ENCODE measurements at places on chromosomes 1 and 21.

GRCh38 chr1:78121710-78122109, 75.9 kb downstream of the GIPC2 start:
- no peak for DNase-seq

DNA sequence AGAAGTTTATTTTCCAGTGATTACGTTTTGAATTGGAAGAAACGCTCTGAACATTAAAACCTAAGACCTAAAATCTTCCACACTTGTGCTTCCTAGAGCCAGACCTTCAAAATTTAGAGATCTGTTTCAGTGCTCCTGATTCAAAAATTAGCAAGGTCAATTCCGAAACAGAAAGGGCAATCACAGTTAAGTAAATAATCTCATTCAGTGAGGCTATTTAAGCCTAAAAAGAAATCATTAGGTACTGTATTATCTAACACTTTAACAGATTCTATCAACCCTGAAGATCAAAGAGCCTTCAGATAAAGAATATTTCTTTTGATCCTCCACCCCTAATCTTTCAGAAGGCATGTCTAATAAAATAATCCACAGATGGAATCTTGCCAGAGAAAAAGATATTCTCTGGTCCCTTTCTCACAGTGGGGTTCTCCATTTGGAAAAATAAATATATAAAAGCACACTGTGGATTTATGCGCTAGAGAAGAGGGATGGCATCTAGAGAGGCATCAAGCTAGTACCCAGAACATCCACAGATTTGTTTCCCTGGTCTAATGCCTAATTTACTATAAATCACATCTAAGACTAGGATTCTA, 54.4 kb downstream of the ZZZ3 start:
- DNase-seq, result no peak

GRCh38 chr1:226549094-226549936, 751 bp downstream of the STUM start:
- DNase-seq, result no peak

DNA sequence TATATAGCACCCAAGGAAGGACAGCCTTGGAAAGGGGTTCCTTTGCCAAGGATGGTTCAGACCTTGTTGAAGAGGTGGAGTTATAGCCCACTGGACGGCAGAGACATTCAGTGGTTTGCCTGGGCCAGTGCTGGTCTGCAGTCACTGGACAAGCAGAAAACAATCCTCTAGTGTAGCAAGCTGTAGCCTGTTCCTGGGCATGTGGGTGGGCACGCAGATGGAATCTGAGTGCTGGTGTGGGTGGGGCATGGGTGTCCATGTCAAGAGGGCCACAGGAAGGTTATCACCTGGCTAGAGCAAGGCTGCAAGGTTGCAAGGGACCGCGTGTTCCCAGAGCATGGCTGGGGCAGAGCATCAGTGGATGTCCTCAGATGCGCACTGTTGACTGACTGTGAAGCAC, 244.7 kb downstream of the PTPRU start:
- no peak for DNase-seq

GRCh38 chr1:61295818-61296537, 213.6 kb downstream of the NFIA start:
- no peak for DNase-seq

DNA sequence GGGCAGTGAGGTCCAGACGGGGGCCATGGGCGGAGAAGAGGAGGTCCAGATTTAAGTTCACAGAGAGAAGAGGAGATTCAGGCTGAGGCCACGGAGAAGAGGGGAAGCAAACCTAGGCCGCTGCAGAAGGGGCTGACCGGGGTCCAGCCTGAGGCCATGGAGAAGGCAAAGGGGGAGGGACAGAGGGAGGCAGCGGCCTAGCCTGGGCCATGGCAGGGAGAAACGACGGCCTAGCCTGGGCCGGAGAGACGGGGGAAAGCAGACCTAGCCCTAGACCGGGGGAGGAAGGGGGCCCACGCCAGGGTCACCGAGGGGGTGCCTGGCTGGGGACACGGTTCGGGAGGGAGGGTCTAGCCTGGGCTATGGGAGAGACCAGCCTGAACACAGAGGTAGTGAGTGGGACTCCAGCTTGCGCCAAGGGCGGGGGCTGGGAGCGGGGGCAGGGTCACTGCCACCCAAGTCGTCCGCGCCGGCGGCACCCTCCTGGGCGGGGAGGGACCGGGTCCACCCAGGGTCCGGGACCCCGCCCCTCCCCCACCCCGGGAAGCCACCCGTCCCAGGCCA, 459 bp downstream of the CAPZB start:
- no peak for DNase-seq

DNA sequence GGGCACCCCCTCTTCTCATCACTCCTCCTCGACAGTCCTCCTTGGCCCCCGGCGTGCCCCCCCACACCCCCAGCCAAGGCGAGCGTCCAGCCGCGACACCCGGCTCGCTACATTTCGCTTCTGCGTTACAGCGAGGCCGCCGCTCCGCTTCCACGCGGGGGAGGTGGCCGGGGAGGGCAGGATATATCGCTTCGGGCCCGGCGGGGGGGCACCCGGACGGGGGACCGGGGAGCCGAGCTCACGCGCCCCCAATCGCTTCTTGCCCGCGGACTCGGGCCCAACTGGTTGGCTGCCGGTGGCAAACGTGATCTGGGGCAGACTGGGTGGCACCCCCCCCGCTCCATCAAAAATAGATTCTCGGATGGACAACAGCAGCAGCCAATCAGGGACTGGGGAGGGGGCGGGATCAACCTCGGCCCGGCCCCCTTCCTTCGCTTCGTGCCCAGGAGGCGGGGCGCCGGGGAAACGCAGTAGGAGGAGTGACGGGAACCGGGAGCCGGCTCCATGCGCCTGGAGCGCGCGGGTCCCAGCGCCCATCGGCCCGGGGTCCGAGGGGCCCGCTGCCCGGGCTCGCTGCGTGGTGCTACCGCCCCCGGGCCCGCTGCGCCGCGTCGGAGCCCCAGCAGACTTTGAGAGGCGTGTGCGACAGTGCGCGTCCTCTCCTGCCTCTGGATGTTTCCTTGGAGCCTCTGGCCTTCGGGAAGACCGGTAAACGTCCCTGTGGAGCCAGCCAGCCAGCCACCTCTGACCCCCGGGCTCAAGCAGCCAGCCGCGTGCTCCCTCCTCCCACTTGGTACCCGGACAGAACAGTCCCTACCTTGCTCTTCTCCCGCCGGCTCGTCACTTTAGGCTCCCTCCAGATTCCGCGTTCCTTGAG, at the start of gene SLC41A1:
SLC41A1 (minus strand) TSS at position 321 of the 877 bp plus-strand sequence. CDS start 2,757 bp downstream, outside the sequence.
- peak; percentile 87 for DNase-seq

DNA sequence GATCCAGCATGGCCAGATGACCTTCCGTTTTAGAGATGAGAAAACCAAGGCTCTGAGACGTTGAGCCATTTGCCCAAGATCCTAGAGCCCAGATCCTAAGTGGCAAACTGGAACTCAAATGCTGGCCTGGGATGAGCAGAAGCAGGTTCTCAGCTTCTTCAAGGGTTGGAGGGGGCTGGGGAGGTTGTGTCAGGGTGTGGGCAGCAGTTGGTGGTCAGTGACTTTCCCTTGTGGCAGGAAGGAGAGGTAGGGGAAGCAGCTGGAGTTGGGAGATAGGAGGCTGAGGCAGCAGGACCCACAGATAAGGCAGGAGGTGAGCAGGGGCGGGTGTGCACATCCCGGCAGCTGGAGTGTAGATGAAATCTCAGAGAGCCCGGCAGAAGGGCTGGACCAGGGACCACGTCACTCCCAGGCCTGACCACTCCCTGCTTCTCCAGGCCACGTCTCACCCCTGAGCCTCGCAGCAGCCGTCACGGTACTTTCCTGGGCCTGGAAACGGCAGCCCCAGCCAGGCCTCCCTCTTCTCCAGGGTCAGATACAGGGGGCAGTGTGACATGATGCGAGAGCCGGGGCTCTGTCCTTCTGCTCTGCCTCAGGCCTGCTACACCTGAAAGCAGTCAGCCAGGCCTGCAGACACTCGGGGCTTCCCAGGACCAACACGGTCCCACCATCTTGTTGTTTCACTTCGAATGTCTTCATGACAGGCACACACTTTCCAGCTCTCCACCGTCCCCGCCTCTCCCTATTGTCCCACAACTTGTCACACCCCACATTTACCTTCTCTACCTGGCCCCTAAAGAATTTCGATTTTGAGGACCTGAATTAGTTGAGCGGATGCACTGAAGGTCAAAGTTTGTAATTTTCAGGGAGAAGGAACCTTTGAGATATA, 11.5 kb upstream of the LAPTM5 start:
- no peak for DNase-seq

DNA sequence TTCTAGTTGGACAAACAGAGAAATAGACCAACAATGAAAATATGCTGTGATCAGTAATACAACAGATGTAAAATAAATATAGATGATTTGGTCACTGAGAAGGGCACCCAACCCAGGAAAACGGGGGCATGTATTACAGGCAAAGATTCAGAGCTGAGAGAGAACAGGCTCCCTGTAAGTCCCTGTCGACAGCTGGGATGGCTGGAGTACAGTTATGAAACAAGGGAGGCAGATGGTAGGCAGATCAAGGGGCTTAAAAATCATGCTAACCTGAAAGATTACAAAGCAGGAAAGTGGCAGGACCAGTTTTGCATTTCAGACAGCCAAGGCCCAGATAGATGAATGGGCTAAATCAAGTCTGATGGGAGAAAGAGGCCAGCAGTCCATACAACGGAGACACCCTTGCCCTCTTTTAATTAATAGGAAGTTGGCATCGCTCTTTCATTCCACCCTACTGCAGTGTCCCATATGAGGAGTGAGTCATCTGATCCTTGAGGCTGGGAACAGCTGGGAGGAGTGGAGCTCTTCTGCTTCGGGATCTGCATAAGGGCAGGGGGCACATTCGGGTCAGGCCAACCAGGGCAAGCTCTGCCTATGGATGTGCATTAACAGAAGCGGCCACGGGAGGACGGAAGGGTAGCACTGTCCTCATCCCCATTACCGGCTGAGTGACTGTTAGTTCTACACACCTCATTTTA, 171.1 kb downstream of the DAB1 start:
- no peak for DNase-seq

Measured in activated CD4-positive, alpha-beta T cell treated with anti-CD3 and anti-CD28 coated beads for 1 hour (primary cell).